MV-4-11 (cell line): ENCODE measurements at places on chromosomes 3 and 15.

DNA sequence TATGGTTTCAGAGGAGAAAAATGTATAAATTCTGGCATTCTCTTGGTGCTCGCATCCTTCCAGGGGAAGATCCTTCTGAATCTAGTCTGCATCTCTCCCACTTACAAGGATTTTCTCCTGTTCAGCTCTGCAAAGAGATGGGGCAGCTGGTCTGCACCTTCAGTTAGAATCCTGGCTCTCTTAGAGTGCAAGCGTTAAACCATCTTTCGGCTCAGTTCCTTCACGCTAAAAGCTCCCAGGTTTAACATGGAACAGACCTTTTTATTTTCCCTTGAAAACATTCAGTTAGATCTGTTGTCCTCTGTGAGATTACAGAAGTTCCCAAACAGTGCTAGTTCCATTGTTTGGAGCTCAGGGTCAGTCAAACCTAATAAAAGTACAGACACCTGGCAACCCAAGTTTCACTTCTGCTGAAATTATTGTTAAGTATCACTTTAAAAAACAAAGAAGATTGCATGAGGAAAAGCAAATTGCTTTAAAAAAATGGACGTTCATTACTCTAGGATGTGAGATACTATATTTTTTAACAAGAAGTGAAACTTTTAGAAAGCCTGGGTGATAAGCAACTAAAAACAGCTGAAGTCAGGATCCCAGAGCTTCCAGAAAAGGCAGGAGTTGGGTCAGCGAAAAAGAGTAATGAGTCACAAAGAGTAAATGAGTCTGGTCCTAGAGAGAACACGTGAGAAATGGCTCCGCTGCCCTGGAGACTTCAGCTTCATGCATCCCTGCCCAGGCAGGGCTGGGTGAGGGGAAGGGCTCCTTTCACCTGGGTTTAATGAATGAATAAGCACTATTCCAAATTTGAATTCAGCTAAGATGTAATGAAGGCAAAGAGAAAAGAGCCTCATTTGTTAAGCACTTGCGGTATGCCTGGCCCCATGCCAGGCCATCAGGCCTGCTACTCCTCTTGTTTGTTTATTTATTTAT lies 63.3 kb downstream of the ABTB1 start:
- DNase-seq: peak; percentile 93

GRCh38 chr3:52498137-52499054 lies 3.3 kb downstream of the STAB1 start:
- peak; percentile 100 for DNase-seq

DNA sequence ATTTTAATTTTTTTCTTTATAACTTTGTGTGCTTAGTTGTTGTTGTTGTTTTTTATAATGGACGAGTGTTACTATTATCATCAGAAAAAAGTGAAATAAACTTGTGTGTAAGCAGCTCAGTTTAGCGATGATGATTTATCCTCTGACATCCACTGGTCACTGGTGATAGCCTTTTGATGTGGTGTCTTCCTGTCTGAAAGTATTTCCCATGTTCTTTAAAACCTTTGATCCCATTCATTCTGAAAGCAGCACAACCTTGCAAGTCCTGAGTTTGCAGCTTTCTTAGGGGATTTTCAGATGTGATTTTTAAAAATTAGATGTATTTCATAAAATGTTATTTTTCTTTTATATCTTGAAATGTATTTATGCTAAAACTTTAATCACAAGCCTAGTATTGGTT lies 85.9 kb upstream of the ZPLD1 start:
- no peak for DNase-seq

GRCh38 chr15:85388566-85389305 lies 8.3 kb downstream of the AKAP13 start:
- no peak for DNase-seq

DNA sequence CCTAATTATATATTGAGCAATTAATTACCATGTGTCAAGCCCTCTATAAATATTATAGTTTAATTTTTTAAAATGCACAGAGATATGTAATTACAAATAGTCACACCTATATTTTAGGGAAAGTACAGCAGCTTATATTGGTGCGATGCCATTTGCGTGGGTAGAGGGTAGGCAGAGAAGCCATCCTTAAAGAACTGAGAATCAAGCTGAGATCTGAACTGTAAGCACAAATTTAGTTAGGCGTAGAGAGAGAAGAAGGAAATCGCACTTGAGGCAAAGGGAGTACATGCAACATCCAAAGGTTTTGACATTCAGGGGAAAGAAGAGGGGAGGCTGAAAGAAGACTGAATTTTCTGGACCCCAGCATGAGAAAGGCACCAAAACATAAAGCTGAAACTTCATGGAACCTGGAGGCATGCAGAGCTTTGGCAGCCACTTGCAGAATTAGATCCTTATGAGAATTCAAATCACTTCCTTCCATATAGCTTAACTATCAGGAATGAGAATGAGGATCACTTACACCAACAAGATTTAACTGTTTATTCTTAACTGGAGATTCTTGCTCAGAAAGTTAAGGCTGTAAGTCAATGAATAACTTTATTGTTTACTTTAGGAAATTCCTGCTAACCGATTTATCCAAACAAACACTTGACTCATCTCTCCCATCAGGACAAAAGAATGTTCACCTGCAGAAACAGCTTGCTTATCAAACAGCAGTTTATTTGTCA lies 114.3 kb downstream of the TGFBR2 start:
- no peak for DNase-seq

DNA sequence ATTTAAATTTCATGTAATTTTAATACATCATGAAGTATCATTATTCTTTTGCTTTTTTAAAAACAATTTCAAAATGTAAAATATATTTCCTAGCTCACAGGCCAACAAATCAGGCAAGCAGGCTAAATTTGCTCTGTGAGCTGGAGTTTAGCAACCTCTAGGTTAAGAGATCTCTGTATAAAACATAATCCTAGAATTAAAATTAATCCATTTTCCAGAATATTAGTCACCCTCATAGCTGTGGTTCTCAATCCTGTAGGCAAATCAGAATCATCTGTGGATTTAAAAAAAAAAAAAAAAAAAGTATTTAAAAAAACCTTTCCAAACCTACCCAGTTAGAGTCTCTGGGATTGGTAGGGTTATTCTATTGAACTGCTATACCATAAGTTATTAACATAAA lies 209.7 kb downstream of the MINAR1 start:
- DNase-seq: no peak

DNA sequence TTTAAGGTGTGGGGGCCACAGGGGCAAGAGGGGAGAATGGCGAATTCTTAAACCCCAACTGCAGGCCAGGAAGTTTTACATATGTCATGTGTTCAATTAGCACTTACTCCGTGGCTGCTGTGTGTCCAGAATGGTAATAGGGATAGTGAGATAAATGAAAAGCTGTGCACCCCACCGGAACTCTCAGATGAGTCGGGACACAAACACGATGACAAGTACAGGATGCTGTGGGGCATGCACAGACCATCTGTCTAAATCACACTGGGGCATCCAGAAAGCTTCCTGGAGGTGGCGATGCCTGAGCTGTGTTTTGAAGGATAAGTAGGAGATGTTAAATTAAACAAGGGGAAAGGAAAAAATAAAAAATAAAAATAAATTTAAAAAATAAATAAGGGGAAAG lies 18.3 kb upstream of the TMEM158 start:
- no peak for DNase-seq

DNA sequence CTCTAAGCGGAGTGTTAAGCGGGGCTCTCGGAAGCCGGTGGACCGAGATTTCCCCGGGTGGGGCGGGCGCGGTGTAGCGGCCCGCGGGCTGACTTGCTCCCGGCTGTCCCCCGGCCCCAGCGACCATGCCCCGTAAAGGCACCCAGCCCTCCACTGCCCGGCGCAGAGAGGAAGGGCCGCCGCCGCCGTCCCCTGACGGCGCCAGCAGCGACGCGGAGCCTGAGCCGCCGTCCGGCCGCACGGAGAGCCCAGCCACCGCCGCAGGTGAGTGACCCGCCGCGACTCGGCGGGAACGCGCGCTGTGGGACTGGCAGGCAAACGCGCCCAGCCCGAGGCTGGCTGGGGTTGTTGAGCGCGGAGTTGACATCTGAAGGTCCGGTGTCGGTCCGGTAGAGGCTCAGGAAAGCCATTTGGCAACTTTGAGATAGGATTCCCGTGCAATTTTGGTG lies 1.3 kb downstream of the SMC4 start:
- DNase-seq: no peak

DNA sequence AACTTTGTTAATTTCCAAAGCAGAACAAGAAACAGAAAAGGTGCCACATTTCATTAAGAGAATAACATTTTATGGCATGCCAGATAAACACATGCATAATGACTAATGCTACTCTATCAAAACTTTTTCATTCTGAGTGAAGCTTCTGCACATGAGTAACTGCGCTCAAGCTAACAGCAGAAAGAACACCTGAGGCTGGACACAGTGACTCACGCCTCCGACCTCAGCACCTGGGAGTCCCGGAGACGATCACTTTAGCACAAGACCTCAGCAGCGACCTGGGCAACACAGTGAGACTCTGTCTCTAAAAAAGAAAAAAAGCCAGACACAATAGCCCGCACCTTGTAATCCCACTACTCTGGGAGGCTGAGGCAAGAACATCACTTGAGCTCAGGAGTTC lies 70.6 kb downstream of the ACAP2 start:
- no peak for DNase-seq

DNA sequence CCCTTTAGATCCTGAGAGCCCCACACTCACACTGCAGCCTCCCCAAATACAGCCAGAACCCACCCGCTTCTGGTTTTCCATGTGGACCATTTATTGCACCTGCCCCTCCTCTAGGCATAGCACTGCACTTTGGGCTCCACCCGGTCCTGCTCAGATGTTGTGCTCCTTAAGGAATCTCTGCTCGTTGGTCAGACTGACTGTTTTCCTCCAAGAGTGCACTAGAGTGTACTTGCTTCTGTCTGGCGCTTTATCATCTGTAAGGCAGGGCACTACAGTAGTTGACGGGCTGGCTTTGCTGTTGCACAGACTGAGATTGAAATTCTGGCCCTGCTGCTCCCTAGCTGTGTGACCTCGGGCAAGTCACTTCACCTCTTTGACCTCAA lies 124.1 kb downstream of the CACNA1D start:
- DNase-seq: no peak

DNA sequence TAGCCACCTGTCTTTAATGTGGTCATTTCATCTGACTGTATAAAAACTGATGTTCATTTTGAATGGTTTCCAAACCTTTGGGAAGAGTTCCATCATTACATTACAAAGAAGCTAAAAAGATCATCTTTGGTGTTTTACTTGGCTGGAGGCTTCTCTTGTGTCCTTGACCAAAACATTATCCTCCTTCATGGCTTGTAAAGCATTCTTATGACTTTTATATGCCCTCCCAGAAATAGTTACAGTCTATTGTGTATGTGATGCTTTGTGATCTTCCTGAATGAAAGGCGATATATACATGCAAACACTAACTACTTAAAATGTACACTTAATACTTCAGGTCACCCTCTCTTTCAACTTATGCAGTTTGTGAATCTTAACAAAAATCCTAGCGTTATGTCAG lies 525.6 kb downstream of the MECOM start:
- DNase-seq: no peak

DNA sequence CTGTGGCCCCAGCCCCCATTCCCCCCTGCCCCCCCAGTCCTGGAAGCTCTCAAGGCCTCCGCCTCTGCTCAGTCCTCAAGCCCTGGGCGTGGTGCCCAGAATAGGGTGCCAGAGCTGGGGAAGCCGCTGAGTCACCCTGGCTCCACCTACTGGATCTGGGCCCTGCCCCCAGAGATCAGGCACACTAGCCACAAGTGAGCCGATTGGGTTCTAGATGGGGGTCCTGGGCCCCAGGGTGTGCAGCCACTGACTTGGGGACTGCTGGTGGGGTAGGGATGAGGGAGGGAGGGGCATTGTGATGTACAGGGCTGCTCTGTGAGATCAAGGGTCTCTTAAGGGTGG lies 5.7 kb downstream of the EIF4G1 start:
- DNase-seq: peak; percentile 82

- no peak for DNase-seq
These were observed 143.2 kb upstream of the ARHGEF26 start for GRCh38 chr3:153978006-153978405.

- no peak for DNase-seq
These were observed 8.5 kb downstream of the XPC start for GRCh38 chr3:14169871-14170270.

GRCh38 chr3:171129827-171130226 lies 103.3 kb upstream of the SLC2A2 start:
- DNase-seq: no peak

- DNase-seq: no peak
These were observed 42.4 kb upstream of the TGFBR2 start for GRCh38 chr3:30563956-30564355.

DNA sequence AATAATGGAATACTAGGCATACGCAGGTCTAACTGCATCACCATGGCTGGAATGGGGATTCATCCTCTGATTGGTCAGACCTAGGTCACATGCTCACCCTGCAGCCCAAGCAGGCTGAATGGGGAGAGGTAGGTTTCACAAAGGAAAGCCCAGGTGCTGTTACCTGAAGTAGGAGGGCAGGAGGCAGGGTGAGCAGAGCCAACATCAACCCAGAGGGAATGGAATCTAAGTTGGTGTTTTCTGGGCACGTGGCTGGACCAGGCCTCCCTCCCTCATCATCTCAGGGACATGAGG lies 6.7 kb upstream of the H1-8 start:
- DNase-seq: no peak

DNA sequence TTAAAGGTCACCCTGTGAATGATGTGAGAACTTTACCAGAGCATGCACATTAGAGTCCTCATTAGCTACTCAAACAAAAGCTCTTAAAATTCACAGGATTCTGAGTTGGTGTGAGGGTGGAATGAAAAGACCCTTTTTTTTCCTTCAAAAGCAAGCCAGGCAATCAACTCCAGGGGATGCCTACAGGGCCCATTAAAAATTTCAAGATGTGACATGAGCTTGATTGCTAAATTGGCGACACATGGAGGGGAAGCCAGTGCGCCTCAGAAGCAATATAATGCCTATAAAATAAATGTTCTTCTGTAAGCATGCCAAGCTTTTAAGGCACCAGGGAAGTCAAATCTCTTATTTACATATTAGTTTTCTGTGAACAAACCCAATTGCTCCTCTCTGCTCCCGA lies 328.8 kb upstream of the SUCLG2 start:
- DNase-seq: no peak

GRCh38 chr3:148070041-148070440 lies 627.7 kb upstream of the AGTR1 start:
- no peak for DNase-seq

DNA sequence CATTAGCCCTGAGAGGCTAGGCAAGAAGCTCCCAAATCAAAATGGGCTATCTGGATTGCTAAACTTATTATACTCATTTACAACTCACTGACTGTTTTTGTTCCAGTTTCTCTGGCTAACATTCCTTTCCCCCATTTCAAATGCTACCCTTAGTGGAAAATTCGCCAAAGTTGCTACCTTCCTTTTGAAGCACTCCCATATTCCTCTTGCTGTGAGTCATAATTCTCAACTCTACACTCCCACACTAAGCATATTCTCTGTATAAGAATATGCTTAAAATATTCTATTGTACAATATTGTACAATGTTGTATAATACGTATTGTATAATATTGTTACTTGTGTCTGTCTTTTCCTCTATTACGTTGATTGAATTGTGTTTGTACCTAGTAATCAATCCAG lies 398.6 kb downstream of the PYDC2 start:
- no peak for DNase-seq

GRCh38 chr3:38360345-38360744 lies 13.8 kb downstream of the XYLB start:
- DNase-seq: no peak
